Stimulated activated CD8-positive, alpha-beta memory T cell treated with anti-CD3 and anti-CD28 coated beads, Interleukin-15, amount 100 ng/mL, for 1 hour (primary cell): ENCODE measurements at places on chromosomes 5 and 9.

DNA sequence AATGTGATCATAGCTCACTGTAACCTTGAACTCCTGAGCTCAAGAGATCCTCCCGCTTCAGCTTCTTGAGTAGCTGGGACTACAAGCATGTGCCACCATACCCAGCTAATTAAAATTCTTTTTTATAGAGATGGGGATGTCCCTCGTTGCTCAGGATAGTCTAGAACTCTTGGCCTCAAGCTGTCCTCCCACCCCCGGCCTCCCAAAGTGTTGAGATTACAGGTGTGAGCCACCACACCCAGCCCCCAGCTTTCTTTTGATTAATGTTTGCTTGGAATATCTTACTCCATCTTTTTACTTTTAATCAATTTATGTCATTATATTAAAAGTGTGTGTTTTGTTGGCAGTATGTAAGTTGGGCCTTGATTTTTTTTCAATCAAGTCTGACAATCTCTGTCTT is 59.4 kb upstream of the EXOC3 start:
- DNase-seq, result no peak

DNA sequence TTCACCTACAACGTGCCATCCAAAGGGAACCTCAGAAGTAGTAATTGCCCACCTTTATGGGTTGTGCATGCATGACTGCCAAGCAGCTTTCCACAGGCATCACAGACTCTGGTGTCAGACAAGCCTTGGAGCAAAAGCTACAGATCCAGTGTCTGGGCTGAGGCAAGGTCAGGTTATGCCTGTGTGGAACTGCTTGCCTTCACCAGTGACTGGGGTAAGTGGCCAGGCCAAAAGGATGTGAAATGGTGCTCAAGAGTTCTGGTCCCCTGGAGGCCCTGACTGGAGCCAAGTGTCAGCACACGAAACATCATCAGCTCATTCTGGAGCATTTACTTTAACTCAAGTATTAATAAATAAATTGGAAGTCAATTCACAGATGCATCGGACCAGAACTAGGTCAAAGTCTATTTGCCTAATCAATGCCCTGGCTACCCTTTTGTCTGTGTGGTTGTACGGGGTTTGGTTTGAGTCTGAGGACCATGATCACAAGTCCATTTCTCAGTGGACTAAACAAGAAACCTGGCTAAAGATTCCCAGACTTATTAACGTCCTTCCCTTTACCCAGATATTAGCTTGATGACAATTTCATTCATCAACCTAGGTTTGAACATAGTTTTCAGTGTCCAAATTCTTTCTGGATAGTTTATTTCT is 41.5 kb upstream of the ZBED3 start:
- DNase-seq, result no peak

- no peak for DNase-seq
These were observed 22.7 kb downstream of the SPDL1 start for GRCh38 chr5:169606279-169606678.

DNA sequence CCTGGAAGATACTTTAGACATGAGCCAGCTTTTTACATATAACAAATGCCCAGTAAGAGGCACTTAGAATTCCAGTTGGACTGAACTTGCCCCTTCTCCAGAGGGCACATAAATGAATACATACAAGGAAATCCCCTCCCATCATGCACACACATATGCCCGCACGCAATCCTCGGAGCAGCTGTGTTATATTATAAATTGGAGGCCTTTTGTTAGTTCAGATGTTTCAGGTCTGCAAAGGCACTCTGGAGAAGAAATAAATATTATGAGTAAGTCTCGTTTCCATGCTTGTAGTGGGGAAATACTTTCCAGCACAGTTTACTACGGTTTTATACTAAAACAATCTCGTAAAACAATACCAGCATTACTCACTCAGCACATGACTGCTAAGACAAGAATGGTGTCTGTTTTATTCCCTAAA is 17.6 kb upstream of the MUSK start:
- no peak for DNase-seq

DNA sequence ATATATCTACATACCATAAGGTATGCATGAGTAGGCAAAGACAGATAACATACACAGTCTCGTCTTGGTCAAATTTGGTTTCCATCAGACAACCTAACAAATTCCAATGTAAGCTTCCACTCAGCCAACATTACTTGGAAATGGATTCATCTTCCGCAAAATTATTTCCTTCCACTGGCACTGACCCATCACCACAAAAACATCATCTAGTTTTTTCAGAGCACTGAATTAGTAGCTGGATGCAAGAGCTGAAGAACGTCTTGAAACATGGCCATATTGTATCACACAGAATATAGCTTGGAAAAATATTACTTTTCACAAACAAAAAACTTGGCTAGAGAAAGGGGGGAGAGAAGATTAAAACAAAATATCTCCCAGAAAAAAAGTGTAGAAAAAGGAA is 73.5 kb downstream of the EFNA5 start:
- DNase-seq, result no peak

- no peak for DNase-seq
These were observed 31.1 kb downstream of the FBXW11 start for GRCh38 chr5:171975262-171975876.

GRCh38 chr5:78060421-78060820 is 234.1 kb downstream of the AP3B1 start:
- DNase-seq, result no peak
